COR-L47 (cell line): ENCODE measurements at places on chromosomes 12 and 14.

- DNase-seq: no peak
Observed at GRCh38 chr12:124545508-124546418, 21.6 kb downstream of the NCOR2 start.

DNA sequence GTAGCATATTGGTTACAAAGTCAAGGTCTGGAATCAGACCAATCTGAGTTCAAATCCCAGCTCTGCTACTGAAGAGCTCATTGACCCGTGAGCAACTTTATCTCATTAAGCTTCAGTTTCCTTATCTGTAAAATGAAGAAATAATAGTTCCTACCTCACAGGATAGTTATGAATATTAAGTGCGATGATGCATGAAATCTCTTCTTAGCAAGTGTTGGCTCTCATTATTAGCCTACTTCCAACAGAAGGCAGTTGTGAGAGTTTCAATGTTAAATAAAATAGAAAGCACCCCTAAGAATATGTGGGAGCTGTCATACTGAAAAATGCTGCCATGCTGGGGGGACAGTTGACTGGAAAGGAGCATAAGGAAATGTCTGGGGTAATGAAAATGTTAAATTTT, 39.0 kb upstream of the ITPR2 start:
- DNase-seq: no peak

- no peak for DNase-seq
Observed at GRCh38 chr12:19962192-19962591, 406.1 kb upstream of the PDE3A start.

DNA sequence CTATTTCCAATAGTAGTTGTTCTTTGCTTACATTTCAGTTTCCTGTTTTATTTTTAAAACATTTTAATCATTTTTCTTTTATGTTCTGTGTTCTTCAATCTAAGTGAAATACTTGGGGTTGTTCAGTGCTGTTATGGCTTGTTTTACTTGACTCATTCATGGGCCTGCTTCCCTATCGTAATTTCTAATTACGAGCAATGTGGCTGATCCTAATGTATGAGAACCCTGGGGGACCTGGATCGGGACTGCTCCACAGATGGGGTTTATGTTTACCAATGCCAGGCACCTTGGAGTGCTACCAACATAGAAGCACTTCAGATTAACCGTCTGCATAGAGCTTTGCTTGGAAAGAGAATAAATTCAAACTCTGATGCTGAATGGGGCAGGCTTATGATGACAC, 29.8 kb downstream of the TECPR2 start:
- DNase-seq: no peak

GRCh38 chr14:104134061-104134965, 4.1 kb upstream of the KIF26A start:
- no peak for DNase-seq

DNA sequence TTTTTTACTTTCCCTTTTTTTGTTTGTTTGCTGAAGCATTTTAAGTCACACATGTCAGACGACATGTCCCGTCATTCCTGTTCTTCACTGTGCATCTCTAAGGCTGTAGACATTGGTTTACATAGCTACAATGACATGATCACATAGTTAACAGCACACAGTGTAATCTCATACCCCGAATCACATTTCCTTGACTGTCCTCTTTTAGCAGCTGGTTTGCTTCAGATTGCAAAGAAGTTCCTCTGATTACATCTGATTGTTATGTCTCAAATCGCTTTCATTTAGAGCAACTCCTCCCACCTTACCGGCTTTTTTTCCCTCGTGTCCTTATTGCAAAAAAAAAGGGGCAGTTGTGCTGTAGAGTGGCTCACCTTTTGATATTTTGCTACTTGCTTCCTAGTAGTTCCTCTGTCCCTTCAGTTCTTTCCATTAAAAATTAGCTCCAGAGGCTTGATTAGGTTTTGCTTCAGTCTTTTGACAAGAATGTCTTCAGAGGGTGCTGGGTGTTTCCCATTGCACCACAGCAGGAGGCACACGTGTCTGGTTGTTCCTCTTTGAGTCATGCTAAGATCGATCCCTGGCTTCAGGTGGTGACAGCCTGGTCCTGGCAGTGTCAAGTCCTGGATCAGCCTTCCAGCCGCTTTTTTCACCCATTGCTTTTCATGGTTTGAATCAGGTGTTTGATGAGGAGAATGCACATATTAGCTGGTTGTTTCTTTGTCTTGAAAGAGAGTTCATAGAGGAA, 35.0 kb downstream of the ZNF664 start:
- no peak for DNase-seq

- DNase-seq: no peak
Observed at GRCh38 chr12:104569346-104570173, 112.8 kb downstream of the CHST11 start.

- no peak for DNase-seq
Observed at GRCh38 chr12:123089631-123090353, 61.1 kb downstream of the PITPNM2 start.

- DNase-seq: no peak
Observed at GRCh38 chr12:3885277-3886094, 12.3 kb upstream of the PARP11 start.

DNA sequence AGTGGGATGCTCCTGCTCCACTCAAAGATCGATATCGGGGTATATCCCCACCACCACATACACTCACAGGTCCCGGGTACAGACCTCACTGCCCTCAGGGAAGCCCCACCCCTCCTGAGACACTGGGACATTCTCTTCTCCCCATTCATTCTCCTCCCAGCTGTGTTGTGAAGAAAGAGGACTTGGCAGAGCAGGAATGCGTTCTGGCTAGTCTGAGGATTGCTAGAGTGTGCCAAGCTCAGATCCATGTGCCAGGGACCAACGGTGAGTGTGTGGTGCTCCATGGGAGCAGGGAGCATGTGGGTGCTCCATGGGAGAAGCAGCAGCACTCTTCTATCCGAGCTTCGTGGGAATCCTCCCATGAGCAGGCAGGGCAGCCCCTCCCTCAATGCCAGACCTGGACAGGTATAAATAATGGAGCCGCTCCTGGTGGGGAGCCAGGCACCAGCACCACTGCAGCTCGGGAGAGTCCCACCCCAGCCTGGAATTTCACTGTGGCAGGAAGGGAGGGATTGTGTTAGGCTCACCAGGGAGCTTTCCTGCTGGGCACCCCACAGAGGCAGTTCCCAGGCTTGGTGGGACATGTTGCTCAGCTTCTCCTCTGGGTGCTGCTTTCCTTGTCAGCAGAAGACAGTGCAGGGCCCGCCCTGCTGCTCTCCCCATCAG, 2.3 kb upstream of the KRT5 start:
- DNase-seq: peak; percentile 49

DNA sequence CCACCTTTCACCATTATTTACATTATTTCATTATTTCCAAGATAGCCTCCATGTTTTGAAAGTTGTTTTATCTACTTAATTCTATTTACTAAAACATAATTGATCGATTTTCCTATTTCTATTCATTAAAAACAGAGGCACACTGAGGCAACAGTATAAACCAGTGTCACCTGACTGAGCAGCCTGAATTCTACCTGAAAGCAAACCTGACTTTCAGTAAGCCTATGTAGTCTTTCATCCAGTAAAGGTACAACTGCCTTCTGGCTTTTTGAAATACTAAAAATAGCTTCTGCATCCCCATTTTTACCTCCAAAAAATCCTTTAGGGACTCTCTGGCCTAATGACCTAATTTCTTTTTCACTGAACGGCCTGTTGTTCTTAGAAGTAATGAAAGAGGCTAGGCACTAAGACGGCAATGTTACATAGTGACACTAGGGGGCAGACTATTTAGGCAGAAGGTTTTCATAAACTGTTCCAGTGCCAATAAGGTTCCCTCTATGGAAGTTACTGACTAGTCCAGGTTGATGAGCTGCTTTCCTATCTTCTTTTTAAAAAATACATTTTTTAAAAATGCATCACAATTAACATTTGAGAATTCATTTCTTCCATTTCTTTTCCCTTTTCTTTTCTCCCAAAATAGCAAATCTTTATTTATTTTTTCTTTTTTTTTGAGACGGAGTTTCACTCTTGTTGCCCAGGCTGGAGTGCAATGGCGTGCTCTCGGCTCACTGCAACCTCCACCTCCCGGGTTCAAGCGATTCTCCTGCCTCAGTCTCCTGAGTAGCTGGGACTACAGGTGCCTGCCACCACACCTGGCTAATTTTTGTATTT, 17.5 kb downstream of the ANAPC5 start:
- DNase-seq: peak; percentile 58

GRCh38 chr14:21940887-21941856, 267.6 kb upstream of the OR4E1 start:
- DNase-seq: no peak

DNA sequence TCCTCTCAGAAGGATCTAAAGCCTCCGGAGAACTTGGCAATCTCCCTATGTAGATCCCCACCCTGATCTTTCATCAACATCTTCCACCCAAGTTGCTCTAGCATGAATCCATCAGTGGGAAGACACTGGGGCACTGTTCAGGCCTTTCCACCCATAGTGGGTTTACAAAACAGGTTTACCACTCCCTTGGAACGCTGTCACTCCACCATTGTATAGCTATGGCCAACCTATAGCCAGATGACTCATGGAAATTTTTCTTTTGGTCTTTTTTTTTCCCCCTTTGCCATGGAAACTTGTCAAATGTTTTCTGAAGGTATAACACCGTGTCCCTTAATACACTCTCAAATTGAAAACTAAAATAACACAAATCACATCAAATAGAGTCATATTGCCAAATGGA, 10.8 kb upstream of the HSPB8 start:
- no peak for DNase-seq

DNA sequence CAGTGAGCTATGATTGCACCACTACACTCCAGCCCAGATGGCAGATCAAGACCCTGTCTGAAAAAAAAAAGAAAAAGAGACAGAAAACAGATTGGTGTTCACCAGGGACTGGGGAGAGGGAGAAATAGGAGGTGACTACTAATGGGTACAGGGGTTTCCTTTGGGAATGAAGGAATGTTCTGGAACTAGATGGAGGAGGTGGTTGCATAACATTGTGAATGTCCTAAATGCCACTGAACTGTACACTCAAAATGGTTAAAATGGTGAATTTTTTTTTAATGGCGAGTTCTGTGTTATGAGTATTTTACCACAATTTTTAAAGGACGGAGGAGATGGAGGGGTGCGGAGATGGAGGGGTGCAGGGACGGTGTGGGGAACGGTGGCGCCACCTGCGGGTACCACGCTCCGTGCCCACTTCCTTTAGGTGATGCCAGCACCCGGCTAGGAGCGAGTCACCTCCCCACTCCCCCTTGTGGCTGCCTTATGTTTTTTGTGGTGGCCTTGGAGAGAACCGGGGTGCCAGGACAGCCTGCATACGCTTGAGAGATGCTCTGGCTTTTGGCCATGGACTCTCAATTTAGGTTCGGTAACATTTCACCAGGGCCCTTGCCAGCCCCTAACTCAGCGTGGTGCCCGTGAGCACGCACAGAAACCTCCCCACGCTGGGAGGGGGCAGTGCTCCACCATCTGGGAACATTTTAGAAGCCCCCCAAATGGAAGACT, 16.1 kb downstream of the UBC start:
- DNase-seq: peak; percentile 61
